Activated T-cell treated with anti-CD3 and anti-CD28 coated beads, Interleukin-2, amount 50 U/mL, for 48 hours (primary cell): ENCODE measurements at places on chromosomes 11 and 22.
A peak's percentile ranks its signal among the peaks of the same experiment; 100 is the strongest.

- no peak for DNase-seq
Measured at GRCh38 chr11:67410369-67410831, 5.1 kb upstream of the CARNS1 start.

DNA sequence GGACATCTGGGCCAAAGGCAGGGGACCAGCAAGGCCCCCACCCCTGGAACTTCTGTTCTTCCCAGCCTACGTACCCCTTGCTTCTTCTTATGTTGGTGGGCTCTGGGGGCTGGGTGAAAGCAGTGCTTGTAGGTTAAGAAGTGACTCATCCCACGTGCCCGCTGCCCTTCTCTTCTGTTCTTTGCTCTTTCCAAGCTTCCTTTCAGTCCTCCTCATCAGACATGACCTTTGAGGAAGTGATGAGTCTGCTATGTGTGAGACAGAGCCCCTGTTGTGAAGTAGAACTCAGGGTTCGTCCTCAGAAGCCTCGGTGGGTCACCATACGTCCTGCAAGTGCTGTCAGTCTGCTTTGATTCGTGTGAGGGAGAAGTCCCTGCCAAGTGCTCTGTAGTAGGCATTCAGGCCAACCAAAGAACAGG is 12.7 kb downstream of the MED15 start:
- DNase-seq, result peak; percentile 57

- DNase-seq, result no peak
Measured at GRCh38 chr11:84056653-84057376, 770.6 kb upstream of the CCDC90B start.

- no peak for DNase-seq
Measured at GRCh38 chr11:2198621-2199365, 27.2 kb upstream of the TH start.

- no peak for DNase-seq
Measured at GRCh38 chr11:10590218-10590915, 21.9 kb upstream of the LYVE1 start.

DNA sequence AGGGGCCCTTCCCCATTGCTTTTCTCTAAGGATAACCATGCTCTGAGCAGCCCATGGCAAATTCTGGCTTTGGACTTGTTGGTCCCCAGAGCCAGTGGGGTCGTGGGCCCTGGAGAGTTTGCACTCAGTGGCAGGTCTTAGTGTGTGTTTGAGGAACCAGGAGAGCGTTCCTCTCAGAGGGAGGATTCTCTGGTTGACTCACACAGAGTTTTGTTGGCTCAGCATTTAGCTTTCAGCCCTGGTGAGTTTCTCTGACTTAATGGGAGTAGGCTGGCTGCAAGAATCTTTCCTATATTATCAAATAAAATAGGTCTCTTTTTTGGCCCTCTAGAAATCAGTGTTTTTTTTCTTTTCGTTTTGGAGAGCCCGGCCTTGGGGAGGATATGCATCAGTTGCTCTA is 20.9 kb downstream of the ST14 start:
- no peak for DNase-seq

DNA sequence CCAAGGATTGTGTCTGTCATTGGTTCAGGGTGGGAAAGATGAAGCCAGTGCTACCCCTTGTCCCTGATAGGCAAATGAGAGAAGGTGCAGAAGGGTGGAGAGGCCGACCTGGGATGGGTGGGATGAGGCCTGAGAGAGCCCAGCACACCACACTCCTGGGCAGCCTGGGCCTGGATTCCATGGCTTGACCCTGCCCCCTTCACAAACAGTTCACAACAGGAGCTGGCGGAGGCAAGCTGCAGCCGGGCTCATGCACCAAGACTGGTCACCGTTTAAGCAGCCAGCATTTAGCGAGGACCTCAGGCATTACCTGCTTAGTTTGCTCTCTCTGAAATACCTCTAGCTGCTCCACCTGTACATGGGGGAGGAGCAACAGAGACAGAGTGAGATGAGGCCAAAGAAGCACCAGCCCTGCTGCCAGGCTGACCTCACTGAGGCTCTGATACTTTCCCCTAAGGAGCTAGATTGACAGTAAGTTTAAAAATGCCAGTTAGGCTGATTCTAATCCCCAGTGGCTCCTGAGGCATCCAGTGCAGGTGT is 13.5 kb downstream of the IL18BP start:
- DNase-seq, result no peak
